ENCODE measurements at places on chromosomes 4 and X. TPM values are rescaled to one million over a fixed set of nuclear protein-coding genes. Genes with fewer than 3 reads are reported as not detected.

Gene IL9R
- 0.26 TPM for polyA plus RNA-seq

DNA sequence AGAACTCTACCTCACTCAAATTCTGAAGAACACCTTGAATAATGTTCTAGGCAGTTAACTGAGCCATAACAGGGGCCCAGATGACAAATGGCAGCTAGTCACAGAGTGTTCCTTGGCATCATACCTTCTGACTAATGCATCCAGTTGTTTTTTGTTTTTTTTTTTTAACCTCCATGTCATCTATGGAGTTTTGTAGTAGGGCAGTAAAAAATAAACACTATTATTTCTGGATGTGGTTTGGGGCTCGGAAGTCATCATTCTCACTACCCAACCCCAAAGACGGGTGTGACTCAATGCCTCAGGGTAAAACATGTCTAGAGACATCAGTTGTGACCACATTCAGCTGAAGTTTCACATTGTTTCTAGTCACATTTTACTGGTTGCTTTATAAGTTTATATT lies 31.2 kb upstream of the MCF2 start:
- no peak for DNase-seq

GRCh38 chrX:105822138-105823091 lies at the start of gene NRK:
Gene NRK (plus strand): TSS chrX:105822539. CDS start chrX:105822846, 307 bp downstream.
- DNase-seq: peak; percentile 44

Gene FAM184B
- 0.17 TPM for polyA plus RNA-seq

DNA sequence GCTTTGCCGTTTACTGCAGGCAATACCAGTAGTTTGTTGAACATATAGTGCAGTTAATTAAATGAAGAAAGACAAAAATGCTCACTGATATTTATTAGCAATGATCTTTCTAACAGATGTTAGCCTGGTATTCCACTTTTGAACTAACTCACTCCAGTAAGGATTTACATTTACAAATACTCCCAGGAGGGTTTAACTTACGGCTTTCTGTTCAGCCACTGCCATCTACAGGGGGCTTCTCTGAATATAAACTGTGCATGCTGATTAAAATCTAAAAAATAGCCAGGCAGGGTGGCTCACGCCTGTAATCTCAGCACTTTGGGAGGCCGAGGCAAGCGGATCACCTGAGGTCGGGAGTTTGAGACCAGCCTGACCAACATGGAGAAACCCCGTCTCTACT lies 2.2 kb upstream of the SRD5A3 start:
- no peak for DNase-seq

GRCh38 chr4:30716681-30717207 lies 3.4 kb upstream of the PCDH7 start:
- DNase-seq: peak; percentile 40

DNA sequence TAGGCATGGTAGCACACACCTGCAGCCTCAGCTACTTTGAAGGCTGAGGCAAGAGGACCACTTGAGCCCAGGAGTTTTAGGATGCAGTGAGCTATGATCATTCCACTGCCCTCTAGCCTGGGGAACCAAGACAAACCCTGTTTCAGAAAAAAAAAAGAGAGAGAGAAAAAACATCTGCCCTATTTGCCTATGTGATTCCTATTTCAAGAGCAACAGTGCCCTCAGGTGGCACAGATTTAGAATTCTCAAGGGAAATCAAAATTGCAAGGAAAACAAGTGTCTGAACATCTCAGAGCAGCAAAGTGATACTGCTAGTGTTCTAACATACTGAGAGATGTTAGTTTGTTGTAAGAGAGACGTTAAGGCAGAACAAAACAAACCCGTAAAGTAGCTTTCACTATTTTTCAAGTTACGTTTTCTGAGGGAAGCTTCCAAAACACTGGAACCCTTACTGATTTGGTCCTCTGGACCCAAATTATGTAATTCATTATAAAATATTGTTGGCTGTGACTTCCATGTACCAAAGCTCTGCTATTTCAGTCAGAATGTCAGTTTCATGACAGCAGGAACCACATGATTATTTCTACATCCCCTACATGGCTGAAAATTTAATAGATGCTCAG lies 7.9 kb downstream of the BDH2 start:
- no peak for DNase-seq

GRCh38 chr4:155787113-155787710 lies 28.4 kb downstream of the GUCY1B1 start:
- peak; percentile 56 for DNase-seq

DNA sequence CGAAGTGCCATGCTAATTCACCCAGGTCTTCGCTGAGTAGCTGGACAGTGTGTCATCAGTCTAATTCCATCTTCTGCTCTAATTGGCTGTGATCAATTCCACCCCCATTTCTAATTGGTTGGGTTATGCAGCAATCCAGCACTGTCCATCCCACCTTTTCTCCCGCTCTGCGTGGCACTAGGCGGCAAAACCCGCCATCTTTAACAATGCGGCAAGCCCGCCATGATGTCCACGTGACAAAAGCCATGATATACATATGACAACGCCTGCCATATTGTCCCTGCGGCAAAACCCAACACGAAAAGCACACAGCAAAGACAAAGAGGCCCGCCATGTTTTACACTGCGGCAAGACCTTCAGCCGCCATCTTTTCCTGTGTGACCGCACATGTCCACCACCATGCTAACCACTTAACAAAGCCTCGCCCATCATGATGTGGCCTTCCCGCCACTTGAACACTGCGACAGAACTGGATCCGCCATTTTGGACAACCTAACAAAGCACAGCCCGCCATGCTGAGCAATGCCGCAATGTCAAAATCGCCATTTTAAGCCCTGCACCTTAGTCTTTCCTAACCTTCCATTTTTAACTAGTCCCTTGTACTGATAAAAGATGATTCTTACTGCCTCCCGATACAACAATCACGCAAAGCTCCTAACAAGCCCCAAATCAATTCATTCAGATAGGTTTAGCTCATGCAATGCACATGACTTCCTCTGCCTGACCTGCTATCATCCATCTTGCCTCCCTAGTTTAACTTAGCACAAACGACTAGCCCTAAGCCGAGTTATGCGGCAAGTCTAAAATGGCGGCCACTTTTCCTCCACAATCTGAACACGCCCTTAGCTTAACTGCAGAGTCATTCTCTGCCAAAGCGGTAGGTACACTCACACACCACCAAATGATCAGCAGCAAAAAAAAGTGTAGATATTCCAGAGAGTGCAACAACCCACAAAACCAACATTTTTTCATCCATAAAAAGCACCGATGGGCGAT lies 288.3 kb downstream of the CHIC1 start:
- DNase-seq: no peak

- DNase-seq: peak; percentile 18
These were observed 839 bp downstream of the QDPR start for GRCh38 chr4:17511051-17511450.

Data from left lung (tissue), 14 donors.